Skeletal muscle tissue (tissue), 5 donors: ENCODE measurements at places on chromosomes 5 and 9. TPM values are rescaled to one million over a fixed set of nuclear protein-coding genes. Genes with fewer than 3 reads are reported as not detected.

Gene GHR
- total RNA-seq, result 16.7 TPM

Gene ENHO
- total RNA-seq, result 4.2 TPM

Gene ADRA1B
- total RNA-seq, result under 0.01 TPM

Gene HEMGN
- 7.3 TPM for total RNA-seq

Gene PIGO
- 6.3 TPM for total RNA-seq

Gene FRMD3
- total RNA-seq, result 27.7 TPM

Gene COL15A1
- 178 TPM for total RNA-seq

Gene SLC22A4
- total RNA-seq, result 3.1 TPM

Gene FSD1L
- total RNA-seq, result 8.9 TPM

Gene PCDHB8
- total RNA-seq, result 1.6 TPM

Gene TSSK1B
- total RNA-seq, result not detected

Gene IRX4
- under 0.01 TPM for total RNA-seq

Gene THBS4
- total RNA-seq, result 135 TPM
